ENCODE measurements at places on chromosomes 5 and 9.

DNA sequence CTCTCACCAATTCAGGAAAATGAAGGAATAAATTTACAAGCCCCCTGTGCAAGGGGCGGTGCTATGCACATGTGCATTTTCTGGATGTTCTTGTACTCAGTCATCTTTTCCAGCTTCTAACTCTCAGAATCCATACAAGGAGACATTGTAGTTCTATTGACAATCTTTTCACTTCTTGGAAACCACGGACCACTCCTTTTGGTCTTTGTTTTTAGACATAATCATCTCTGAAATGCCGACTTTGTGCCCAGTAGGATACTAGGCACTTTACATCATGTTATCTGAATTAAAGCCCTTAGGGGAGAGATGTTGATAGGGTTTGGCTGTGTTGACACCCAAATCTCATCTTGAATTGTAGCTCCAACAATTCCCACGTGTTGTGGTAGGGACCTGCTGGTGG lies 322.6 kb upstream of the WWC1 start:
- no peak for DNase-seq

- DNase-seq: no peak
These were observed 3.9 kb downstream of the EGFL7 start for GRCh38 chr9:136666372-136667213.

- no peak for DNase-seq
These were observed 17.8 kb upstream of the SLC25A51 start for GRCh38 chr9:37921546-37922300.

GRCh38 chr5:137581776-137582175 lies 82.7 kb upstream of the SPOCK1 start:
- DNase-seq: no peak

DNA sequence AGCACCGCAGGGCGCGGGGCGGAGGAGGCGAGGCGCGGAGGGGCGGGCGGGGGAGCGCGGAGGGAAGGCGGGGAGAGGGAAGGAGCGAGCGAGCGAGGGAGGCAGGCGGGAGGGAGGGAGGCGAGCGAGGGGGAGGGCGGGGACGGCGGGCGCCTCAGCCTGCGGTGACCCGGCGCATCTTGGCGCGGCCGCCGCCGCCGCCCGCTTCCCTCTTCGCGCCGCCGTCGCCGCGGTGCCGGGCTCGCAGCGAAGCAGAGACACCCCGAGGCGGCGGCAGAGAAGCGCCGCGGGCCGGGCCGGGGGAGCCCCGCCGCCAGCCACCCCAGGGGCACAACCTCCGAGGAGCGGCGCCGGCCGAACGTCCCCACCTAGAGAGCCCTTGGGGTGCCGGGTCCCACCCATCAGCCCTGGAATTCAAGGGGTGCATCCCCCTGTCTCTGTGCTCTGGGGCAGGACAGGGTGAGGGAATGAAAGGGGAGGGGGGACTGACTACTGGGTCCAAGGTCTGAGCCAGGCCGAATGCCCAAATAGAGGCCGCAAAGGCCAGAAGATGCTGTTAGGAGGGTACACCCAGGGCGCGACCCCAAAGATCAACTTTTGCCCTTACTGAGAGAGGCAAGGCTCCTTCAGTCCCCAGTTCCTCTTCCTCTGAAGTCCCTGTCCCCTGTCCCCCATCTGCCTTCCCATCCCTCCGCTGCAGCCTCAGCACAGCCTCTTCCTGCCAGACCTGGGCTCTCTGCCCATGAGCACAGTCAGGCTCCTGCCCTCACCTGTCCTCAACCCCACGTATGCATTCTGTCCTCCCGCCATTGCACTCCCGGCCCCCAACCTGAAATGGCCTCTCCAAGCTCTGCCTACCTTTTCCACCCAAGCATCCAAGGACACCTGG lies at the start of gene ADAMTS2:
Gene ADAMTS2, minus strand, starts transcription at position 29 of the 889 bp plus-strand sequence. CDS start 133 bp downstream, outside the sequence.
- DNase-seq: no peak

DNA sequence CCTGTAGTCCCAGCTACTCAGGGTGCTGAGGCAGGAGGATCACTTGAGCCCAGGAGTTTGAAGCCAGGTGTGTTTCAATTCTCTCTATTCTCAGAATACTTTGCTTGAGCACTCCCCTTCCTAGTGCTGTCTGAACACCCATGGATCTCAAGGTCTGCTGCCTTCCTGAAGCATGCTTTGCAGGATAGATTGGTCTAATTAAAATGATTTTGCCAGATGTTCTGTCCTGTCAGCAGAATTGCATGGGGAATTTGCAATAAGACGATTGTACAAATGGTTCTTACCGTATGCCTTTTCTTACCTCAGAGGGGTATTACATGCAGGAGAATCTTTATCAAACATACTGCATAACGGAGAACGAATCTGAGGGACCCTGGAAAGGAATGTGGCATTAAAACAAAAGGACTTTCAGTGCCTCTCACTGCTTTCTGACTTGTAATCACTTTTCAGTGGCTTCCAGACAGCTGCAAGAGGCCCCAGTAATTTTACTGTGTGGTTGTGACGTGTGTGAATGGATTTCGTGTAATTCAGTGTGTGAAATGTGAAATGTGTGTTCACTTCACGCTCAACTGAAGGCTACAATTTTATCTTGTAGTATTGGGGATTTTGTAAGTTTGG lies 587.2 kb upstream of the SEMA6A start:
- DNase-seq: no peak

- no peak for DNase-seq
These were observed 50.2 kb downstream of the MACIR start for GRCh38 chr5:103308774-103309173.

- DNase-seq: no peak
These were observed at the start of gene FER for GRCh38 chr5:108747774-108748400. Gene FER (plus strand): TSS chr5:108747897. CDS start chr5:108798183, 50,286 bp downstream.

DNA sequence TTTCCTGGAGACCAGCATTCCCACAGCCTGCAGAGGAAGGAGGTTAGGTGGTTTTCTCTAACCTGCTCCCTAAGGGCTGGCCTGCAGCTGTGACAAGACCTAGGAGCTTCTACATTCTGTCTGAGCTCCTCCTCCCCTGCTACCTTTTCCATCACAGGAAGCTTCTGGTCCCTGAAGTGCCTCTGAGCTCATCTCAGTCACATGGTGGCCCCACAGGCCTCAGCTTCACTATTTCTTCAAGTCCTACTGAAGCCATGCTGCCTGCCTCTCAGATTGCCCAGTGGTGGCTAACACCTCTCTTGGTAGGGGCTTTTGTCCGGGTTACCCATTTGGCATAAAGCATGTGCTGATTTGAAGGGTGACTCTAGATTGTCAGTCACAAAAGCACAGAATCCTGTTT lies 259.4 kb downstream of the CRB2 start:
- no peak for DNase-seq

- no peak for DNase-seq
These were observed 2.5 kb downstream of the PFN3 start for GRCh38 chr5:177397875-177398390.

DNA sequence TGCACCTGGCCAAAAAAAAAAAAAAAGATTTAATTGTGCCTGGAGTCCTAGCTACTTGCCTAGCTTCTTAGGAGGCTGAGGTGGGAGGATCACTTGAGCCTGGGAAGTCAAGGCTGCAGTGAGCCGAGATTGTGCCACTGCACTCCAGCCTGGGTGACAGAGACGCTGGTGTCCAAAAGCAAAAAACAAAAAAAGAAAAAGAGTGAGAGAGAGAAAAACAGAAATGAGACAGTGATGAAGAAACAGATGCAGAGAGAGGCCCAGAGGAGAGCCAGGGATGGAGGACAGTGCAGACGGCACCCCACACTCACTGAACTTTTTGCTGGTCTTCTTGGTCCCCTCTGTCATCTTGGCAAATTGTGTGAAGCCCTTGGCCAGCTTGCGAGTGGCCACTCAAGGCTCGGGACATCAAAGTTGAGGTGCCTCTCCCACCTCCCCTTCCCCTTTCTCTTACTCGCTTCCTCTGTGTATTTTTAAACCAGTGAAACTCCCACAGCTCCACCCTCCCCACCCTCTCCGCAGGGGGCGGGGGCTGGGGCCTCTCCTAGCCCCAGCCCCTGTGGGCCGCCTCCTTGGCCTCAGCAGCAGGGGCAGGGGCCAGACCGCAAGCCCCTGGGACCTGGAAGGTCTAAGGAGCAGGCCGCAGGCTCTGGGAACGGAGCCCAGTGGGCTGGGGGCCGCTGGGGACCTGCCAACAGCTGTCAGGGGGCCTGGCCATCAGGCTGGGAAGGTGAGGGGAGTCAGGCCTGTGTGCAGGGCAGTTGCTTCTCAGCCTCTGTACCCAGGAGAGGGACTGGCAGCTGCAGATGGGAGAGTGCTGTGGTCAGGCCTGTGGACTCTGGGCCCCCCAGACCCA lies at the start of gene SH2D3C:
Gene SH2D3C, minus strand, starts transcription at position 387 of the 856 bp plus-strand sequence. Its CDS starts 39 bp downstream, at position 348.
- no peak for DNase-seq

- no peak for DNase-seq
These were observed 728.8 kb downstream of the NR2F1-AS1 start for GRCh38 chr5:92852219-92852618.

DNA sequence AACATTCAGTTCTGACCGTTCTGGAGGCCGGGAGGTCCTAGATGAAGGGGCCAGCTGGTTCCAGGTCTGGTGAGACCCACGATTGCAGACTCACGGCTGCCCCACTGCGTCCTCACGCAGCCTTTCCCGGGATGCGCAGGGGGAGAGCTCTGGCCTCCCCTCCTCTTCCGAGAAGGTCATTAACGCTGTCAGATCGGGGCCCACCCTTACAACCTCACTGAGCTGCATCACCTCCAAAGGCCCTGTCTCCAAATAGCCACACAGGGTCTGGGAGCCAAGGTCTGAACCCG lies 66.6 kb upstream of the PPP1R26 start:
- DNase-seq: no peak

DNA sequence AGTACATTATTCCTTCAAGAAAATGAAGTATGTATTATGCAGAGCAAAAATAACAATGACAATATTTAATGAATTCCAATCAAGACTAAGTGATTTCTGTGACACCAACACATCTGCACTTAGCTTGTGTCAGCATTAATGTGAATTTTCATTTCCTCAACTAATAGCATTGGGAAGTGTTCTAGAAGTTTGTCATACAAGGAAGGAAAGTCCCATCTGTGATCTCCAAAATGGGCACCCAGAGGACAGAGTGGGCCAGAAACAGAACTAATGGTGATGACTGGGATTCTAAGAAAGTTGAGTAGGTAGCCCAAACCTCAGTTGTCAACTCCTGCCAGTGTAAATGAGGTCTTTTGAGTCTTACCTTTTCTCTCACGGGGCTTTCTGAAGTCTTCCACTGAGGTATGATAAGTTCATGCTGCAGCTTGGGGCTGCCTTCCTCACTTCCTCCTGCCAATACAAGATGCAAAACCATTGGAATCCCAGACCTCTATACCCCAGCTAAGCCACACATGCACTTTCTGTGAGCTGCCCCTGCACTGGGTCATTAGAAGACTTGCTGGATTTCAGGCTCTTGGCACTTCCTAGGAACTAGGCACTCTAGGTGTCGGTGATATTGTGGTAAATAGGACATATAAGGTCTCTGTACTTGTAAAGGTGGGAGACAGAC lies 4.9 kb downstream of the ADAM19 start:
- DNase-seq: no peak

DNA sequence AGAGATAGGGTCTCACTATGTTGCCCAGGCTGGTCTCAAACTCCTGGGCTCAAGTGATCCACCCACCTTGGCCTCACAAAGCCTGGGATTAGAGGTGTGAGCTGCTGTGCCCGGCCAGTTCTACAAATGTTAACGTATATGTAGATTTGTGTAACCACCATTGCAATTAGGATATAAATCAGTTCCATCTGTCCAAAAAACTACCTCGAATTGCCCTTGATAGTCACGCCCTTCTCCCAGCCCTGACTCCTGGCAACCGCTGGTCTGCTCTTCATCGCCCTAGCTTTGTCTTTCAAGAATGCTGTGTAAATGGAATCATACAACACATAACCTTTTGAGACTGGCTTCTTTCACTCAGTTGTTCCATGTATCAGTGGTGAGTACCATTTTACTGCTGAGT lies 46.1 kb upstream of the PPARGC1B start:
- DNase-seq: no peak

- no peak for DNase-seq
These were observed 107.3 kb upstream of the ANKRD55 start for GRCh38 chr5:56340196-56340980.

DNA sequence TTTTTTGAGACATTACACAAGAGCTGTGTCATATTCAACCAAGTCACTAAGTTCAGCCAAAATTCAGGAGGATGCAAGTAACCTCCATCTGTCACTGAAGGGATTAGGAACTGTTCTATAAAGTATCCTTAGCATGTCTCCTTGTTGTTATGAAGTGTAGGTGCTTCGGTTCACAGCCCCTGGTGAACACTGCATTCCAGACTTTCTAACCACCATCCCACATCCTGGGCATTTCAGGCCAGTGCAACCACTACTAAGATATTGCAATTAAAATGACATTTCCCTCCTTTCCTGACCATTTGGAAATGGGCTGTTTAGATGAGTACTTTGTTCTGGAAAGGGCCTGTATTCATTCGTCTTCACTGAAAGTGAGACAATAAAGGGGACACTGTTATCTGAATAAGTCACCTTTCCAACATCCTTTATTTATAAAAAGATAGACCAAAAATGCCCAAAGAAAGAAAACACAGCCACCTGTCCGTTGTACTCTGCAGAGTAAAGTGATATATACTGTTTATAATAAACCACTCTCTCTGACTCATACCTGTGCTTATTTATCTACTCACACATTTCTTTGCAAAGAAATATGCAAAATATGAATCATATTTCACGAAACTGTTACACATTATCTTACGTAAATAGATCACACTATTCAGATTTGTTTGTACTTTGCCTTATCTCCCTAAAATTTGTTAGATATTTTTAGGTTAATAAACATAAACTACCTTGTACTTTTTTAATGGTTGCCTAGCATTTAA lies 861.9 kb downstream of the CDH18 start:
- DNase-seq: no peak

DNA sequence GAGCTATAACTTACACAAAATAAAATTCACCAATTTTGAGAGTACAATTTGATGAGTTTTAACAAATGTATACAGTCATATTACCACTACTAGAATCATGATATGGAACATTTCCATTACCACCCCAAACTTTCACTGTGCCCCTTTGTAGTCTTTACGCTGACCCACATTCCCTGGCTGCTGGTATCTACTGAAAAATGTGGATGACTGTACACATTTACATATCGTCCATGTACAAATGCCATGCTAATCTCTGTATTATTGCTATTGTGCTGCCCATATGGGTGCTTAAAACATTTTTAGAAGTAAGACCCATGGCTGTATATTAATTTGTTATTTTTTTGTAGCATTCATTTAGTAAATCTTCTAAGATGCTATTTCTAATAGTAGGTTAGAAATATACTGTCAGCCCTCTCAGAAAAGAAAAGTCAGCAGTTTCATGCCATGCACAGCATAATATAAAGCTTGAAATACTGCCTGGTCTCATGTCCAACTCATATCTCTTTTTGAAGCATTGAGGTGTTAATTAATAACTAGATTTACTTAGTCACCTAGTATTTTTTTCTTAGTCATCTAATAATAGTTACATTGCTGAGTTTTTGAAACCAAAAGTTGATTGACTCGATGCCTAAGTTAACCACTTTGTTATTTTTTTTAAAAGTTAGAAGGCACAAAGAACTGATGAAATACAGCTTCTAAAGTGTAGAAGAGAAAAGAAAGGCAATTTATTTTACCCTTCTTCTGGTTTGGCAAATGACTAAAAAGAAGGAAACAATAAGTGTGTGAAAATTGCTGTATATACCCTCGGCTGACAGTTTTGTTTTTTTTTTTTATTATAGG lies 188.3 kb upstream of the MEF2C start:
- DNase-seq: no peak
